ENCODE measurements at places on chromosomes 16 and 17. TPM values are rescaled to one million over a fixed set of nuclear protein-coding genes. Genes with fewer than 3 reads are reported as not detected.

OR4D1 gene
- total RNA-seq = not detected

C17orf67 gene
- 1.8 TPM for total RNA-seq

ST6GALNAC2 gene
- total RNA-seq = 38.0 TPM

DNA sequence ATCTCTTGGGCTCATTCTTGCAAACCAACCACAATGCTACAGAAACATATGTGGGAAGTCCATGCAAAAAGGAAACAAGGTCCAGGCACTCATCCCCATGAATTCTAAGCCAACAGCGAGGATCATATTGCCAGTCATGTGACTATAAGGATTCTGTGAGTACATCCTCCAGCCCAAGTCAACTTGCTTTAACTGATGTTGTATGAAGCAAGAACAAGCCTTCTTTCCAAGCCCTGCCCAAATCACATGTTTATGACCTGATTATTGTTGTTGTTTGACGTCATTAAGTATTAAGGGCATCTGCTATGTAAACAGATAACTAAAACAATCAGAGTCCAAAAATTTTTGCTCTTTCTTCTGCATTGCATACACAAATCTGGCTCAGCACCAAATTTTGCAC lies 78.2 kb upstream of the MON1B start:
- peak; percentile 74 for DNase-seq

DNA sequence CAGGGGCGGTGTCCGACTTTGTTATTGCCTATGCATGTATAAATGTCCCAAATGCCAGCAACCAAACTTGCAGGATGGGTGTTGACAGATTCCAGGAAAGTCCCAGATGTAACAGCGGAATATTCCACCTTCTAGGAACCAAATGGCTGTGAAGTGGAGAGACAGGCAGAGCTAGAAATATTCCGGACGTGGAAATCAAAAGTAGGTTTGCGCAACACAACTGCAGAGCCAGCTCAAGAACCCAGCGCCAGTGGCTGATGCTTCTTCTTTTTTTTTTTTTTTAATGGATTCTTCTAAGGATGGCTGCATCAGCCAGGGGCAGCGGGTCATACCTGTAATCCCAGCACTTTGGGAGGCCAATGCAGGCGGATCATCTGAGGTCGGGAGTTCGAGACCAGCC lies 601.7 kb downstream of the MAF start:
- no peak for DNase-seq

GUCY2D gene
- 1.8 TPM for total RNA-seq

Data from lung (tissue), 17 donors.